ENCODE measurements at places on chromosomes 1 and 21.

DNA sequence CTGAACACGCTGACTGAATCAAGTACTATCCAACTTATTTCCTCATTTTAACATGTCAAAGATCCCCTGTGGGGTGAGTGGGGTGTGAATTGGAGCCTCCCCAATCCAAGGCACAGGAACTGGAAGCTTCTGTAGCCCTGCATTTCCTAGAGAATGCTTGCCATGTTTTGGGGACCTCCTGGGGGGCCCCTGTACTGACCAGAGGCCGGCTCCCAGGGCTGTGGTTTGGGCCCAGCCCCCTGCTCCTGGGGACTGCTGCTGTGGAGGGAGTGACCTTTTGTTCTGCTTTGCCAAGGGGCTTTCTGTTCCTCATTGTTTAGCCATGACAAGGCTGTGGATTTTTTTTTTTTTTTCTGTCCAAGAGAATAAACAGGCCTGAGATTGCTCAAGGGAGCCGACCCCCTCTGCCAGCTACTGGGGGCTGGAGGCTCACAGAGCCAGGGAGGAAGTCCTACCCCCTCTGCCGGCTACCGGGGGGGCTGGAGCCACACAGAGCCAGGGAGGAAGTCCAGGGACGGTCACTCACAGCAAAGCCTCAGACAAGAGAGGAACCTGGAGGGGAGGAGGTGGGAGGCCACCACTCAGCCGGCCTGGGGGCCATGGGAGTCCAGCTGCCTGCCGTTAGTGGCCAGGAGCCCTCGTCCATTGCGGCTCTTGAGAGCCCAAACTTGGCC lies 17.4 kb downstream of the TNFRSF1B start:
- no peak for DNase-seq

DNA sequence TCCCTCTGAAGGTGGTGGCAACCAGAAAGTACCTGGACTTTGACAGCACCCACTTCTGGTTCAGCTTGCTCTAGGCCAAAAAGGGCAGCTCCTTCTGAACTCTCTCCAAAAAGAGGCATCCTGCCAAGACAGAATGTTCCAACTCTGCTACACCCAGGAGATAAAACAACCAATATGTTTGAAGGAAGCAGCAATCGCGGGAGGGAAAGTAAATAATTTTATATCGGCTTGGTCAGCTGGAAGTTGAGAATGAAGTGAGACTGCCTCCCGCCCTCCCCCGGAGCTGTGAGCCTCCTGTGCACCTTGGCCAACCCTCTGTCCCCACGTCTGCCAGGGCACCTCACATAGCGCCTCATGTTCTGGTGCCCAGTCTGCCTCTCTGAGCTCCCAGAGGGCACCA lies 130.3 kb upstream of the ATP1A1 start:
- no peak for DNase-seq

DNA sequence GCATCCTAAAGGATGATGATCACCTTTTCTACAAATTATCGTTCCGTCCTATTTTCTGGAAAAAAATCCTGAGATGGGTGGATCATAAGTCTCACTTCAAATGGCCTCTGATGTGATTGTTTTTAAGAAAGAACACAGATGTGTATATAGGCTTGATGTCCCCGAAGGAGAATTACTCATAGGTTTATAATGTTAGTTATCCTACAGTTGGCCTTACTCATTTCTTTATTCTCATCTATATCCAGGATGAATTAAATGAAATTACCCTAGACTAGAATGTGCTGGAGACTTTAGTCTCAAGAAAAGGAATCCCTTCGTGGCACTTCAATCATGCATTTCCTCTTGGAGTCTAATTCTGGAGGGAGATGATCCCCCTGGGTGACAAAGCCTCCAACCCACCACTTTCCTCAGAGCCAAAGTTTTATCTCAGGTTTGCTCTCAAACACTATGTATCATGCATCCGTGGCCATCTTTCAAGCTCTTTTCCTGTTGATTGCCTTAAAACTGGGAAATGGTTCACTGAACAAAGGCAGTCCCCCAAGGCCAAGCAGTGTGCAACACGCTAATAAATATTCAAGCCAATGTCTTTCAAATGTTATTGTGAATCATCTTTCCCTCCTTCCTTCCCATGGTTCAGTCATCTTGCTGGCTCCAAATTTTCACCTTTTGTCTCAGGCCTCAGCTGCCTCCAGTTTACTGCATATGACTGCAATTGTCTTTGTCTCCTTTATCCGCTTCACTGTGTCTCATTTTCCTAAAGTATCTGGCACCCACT lies 32.5 kb upstream of the SMYD2 start:
- DNase-seq: no peak

- no peak for DNase-seq
Observed at GRCh38 chr1:6967431-6968111, 182.3 kb downstream of the CAMTA1 start.

DNA sequence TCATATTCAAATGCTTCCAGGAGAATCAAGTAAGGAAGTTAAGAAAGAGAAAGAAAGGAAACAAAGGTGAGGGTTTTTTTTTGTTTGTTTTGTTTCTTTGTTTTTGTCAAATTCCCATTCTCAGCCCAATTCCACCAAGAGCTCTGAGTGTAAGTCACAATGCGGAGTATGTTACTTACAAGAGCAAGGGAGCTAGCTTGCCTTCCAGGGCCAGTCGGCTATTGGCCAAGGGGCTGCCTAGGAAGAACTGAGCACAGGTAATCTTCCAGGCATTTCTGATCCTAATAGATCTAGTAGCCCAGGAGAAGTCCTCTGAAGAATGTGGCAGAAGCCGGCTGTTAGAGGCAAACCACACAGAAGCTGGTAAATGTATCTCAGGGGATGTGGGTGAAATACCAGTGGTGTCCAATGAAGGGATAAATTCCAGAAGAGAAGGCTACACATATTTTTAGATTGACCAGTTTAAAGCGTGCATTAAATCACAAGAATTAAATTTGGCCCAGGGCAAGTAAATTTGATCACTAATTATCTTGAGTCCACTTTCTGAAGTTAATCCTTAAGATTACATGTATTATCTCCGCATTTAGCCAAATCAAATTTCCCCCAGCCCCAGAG lies 239.6 kb upstream of the ADAMTS5 start:
- no peak for DNase-seq

DNA sequence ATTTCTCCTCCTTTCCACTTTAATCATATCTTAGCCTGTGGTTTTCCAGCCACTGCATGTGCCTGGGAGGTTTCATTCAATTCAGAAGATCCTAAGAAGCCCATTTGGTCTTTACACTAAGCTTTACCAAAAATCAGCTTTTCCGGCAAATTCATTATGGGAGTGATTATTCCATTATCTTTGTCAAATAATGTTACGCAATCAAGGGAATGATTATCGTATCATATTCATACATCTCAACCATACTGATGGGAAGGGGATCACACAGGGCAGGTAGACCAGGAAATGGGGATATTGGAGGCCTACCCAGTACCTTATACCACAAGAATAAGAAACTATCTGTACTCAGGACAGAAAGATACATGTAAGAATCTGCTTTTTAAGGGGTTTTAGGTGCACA lies 440.5 kb downstream of the GPATCH2 start:
- no peak for DNase-seq

GRCh38 chr1:230281556-230281955 lies 144.6 kb downstream of the PGBD5 start:
- DNase-seq: no peak

- no peak for DNase-seq
Observed at GRCh38 chr1:212310383-212310782, 25.2 kb downstream of the PPP2R5A start.

DNA sequence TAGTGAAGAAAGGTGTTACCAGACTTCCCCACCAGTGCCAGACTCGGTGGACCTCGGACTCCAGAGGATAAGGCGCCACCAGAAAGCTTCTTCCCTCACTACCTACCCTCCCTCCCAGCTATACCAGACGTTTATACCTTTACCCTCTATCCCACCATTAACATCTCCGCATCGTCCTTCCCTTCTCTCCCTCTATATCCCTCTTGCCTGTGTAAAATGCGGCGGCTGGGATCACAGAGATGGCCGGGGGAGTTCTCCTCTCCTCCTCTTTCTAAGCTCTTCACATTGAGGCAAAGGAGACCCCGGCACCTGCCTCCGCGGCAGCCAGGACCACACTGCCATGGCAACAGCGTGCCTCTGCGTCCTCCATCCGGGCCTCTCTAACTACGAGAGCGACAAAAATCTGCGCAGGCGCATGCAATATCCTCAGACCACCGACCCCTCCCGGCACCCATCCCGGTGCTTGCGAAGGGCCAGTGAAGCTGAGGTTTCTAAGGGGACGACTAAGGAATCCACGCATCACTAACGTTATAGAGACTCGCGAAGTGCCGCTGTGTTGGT lies at the start of gene CCDC181:
TSS of gene CCDC181 (minus strand) at position 394 of the 561 bp plus-strand sequence. CDS start 2,547 bp downstream, outside the sequence.
- DNase-seq: peak; percentile 46

DNA sequence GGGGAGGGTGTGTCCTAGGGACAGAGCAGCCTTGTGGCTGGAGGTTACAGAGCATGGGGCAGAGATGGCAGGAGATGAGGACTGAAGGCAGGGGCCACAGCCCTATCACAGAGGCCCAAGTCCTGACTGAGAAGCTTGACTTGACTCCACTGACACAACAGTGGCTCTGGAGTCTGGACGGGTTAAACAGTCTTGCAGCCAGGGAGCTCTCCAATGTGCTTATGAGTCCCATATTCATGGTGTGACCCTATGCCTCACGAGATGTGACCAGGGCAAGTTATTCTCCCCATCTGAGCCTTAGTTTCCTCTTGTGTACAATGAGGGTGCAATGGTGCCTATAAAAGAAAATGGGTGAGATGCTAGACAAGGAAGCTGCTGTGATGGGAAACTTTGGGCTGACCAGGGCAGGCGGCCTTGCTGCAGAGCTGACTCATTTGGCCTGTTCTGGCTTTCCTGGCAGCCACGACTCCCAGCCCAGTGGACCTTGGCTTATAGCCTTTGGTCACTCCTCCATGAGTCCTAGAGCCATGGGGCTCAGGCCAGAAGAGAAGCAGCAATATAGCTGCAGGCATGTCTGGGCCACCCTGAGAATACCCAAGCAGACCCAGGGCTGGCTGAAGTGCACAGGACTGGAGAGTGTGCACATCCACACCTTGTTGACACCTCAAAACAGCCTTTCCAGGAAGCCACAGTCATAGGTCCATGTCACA lies 2.8 kb upstream of the TTC22 start:
- DNase-seq: no peak

DNA sequence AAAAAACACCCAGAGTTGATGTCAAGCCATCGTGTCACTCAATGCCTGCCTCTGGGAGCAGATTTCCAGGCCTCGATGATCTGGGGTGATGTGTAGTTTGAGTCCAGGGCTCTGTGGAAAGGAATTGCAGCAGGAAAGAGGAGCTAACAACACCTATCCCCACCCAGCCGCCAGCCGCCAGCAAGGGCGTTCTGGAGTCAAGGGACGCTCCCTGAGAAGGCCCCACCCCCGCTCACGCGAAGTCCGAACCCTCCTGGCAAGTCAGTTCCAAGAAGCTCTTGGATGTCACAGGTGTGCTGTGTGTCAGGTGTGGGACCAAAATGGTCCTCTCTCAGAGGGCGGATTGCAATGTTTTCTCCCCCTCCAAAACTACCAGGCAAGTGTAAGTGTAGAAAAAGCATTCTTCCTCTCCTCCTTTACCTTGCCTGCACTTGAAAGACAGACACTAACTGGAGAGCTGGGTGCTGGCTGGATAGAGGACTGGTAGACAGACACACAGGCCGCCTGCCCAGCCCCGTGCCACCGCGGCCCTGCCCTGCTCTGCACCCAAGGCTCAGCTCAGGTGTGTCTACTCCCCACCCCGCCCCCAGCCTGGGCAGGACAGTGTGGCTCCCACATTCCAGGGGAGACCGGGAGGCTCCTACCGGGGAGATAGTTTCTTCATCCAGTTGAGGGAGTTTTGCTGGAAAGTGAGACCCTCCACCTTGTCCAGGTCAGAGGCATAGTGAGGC lies 8.5 kb downstream of the AGT start:
- DNase-seq: no peak

All from GDM1 (cell line).